ENCODE measurements at places on chromosomes 6 and 20. TPM values are rescaled to one million over a fixed set of nuclear protein-coding genes. Genes with fewer than 3 reads are reported as not detected.

- H3K4me3 ChIP-seq = no peak overlapping the region
- DNase-seq = no peak
- H3K36me3 ChIP-seq = peaks cover 9% of the 10 kb centered on the region
- no peak overlapping the region for H3K27ac ChIP-seq
These were observed 76.3 kb downstream of the HFE start for GRCh38 chr6:26163427-26164119.

DNA sequence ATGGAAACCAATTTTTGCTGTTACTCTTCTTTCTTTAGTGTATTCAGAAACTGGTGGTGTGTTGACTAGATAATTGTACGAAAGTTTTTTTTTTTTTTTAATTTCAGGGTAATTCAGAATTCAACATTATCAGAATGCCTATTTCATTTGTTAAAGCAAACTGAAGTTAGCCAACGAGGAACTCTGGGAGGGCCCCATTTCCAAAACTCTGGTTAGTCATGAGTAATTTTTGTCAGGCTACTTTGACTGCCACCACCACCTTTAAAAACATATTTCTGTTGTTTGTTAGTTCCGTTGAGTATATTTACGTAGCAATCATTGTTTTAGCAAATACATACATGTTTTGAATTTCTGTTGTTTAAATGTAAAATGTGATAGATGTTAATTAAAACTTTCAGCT, 763 bp downstream of the ZKSCAN8 start:
- no peak for DNase-seq
- H3K27ac ChIP-seq = peak overlapping the region; percentile 76
- no peaks in the 10 kb centered on the region for H3K36me3 ChIP-seq
- no peaks in the 10 kb centered on the region for H3K27me3 ChIP-seq

DNA sequence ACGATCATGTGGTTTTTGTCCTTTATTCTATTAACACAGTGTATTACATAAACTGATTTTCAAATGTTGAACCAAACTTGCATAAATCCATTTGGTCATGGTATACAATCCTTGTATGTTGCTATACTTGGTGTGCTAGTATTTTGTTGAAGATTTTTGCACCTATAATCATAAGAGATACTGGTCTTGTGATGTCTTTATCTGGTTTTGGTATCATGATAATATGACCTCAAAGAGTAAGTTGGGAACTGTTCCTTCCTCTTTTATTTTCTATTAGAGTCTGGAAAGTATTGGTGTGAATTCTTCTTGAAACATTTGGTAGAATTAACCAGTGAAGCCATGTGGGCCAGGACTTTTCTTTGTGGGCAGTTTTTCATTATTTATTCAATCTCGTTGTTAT, 65.3 kb downstream of the TRPC4AP start:
- peaks cover 92% of the 10 kb centered on the region for H3K36me3 ChIP-seq
- DNase-seq = no peak
- H3K27me3 ChIP-seq = no peaks in the 10 kb centered on the region
- no peak overlapping the region for H3K4me3 ChIP-seq
- no peak overlapping the region for H3K27ac ChIP-seq

GRCh38 chr6:102126488-102126887, 733.0 kb downstream of the GRIK2 start:
- DNase-seq = no peak
- H3K4me1 ChIP-seq = no peaks in the 10 kb centered on the region
- no peak overlapping the region for H3K27ac ChIP-seq
- H3K4me3 ChIP-seq = no peak overlapping the region
- no peaks in the 10 kb centered on the region for H3K27me3 ChIP-seq

DNA sequence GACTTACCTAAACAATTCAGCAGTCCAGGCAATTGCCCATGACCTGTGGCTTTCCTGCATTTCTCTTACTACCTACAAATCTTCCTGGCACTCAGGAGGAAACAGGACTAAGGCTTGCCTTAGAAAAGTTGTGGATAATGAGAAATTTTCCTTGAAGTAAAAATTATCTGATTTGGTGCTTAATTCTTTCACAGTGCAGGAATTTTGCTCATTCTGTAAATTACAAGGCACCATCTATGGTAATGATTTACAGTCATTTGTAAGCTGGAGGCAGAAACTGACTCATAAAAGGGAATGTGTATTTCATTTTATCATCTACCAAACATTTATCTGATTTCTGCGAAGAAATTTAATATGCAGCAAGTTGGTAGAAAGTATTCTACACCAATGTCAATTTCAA, 211.5 kb upstream of the FKBP1C start:
- H3K27me3 ChIP-seq = no peaks in the 10 kb centered on the region
- H3K4me3 ChIP-seq = no peak overlapping the region
- H3K4me1 ChIP-seq = no peaks in the 10 kb centered on the region
- no peak overlapping the region for H3K27ac ChIP-seq

DNA sequence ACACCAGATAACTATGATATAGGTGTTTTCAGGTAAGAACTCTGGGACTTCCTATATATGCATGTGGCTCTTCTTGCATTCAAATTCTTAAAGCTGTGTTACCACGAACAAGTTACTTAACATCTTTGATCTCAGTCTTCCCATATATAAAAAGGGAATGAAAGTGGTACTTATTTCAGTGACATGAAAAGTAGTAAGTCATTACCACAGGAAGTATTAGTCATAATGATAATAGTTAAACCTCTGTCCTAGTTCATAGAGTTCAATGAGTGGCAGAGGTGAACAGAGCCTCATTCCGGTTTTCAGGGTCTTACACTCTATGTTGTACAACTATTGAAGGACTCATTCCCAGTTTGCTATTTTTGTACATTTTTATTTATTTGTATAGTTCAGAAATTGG, 237.0 kb downstream of the NKAIN2 start:
- H3K4me3 ChIP-seq = no peak overlapping the region
- no peak overlapping the region for H3K27ac ChIP-seq
- H3K4me1 ChIP-seq = no peaks in the 10 kb centered on the region
- DNase-seq = no peak
- no peaks in the 10 kb centered on the region for H3K36me3 ChIP-seq
- H3K27me3 ChIP-seq = no peaks in the 10 kb centered on the region

DNA sequence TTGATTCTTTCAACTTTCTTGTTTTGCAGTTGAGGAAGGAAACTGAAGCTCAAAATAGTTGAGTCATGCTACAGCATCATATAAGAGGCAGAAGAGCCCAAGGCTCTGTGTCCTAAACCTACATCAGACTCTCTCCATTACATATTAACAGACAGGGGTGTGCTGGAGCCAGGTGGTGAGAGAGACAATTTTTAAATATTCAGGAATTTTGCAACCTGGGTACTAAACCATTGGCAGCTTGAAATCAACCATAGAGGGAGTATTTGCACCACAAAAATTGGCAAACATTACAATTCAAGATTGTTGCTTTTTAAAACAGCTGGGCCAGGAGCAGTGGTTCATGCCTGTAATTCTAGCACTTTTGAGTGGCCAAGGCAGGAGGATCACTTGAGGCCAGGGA, 65.8 kb upstream of the SOX4 start:
- H3K27ac ChIP-seq = no peak overlapping the region
- no peak for DNase-seq
- H3K4me1 ChIP-seq = no peaks in the 10 kb centered on the region
- no peak overlapping the region for H3K4me3 ChIP-seq
- H3K27me3 ChIP-seq = no peaks in the 10 kb centered on the region

GRCh38 chr6:15356179-15356578, 110.3 kb downstream of the JARID2 start:
- H3K27me3 ChIP-seq = no peaks in the 10 kb centered on the region
- peaks cover 16% of the 10 kb centered on the region for H3K4me1 ChIP-seq
- H3K4me3 ChIP-seq = no peak overlapping the region
- no peak overlapping the region for H3K27ac ChIP-seq
- H3K36me3 ChIP-seq = no peaks in the 10 kb centered on the region
- no peak for DNase-seq

- no peak overlapping the region for H3K27ac ChIP-seq
- H3K4me1 ChIP-seq = no peaks in the 10 kb centered on the region
- no peak for DNase-seq
- no peaks in the 10 kb centered on the region for H3K27me3 ChIP-seq
- H3K36me3 ChIP-seq = no peaks in the 10 kb centered on the region
These were observed 1.6 kb upstream of the TRIB3 start for GRCh38 chr20:378961-379336.

- H3K36me3 ChIP-seq = no peaks in the 10 kb centered on the region
- no peak overlapping the region for H3K27ac ChIP-seq
- DNase-seq = no peak
- H3K27me3 ChIP-seq = no peaks in the 10 kb centered on the region
- peaks cover 6% of the 10 kb centered on the region for H3K4me1 ChIP-seq
These were observed 27.0 kb upstream of the MARCKS start for GRCh38 chr6:113830140-113830539.

GRCh38 chr6:132648356-132648755, 10.6 kb downstream of the TAAR1 start:
- H3K27ac ChIP-seq = no peak overlapping the region
- H3K36me3 ChIP-seq = no peaks in the 10 kb centered on the region
- H3K27me3 ChIP-seq = no peaks in the 10 kb centered on the region
- H3K4me1 ChIP-seq = no peaks in the 10 kb centered on the region
- DNase-seq = no peak

GRCh38 chr6:170045981-170046667, 244.8 kb downstream of the DLL1 start:
- peaks cover 35% of the 10 kb centered on the region for H3K4me1 ChIP-seq
- H3K27ac ChIP-seq = peak overlapping the region; percentile 42
- no peak for DNase-seq
- H3K4me3 ChIP-seq = no peak overlapping the region

DNA sequence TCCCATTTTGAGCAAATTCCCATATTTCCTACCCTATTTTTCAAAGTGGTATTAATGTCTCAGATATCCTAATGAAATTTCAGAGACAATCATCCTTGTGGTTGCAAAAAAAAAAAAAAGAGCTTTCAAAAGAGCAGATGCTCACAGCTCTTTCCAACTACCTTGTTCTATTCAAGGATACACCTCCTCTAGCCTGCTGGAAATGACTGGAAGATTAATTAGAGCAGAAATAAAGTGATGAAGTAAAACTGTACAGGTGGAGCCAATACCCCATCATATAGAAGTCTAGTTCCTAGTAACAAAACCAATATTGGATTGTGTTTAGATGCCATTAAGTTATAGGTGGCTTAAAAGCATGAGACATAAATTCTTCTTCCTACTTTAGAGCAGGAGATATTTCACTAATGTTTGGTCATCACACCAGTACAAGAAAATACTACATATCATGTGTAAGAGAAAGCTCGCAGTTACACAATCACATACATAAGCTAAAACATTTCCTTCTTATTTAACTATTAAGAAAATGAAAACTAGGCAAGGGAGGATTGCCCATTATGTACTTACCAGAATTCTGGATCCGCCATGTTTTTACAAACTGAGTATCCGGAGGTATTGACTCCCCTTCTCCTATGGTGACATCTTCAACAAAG, 42.4 kb downstream of the ILRUN start:
- H3K4me1 ChIP-seq = peaks cover 30% of the 10 kb centered on the region
- no peaks in the 10 kb centered on the region for H3K27me3 ChIP-seq
- H3K27ac ChIP-seq = no peak overlapping the region
- no peak overlapping the region for H3K4me3 ChIP-seq
- no peak for DNase-seq

Gene COL11A2
- total RNA-seq = 1.5 TPM

Gene OGFRL1
- total RNA-seq = 7.7 TPM

Gene ARFGEF3
- 2.5 TPM for total RNA-seq

Gene GSTA3
- not detected for total RNA-seq

Gene CD93
- 52.3 TPM for total RNA-seq

Gene NKX2-2
- not detected for total RNA-seq

Gene CUTA
- total RNA-seq = 99.3 TPM

Gene ARFGAP1
- 51.6 TPM for total RNA-seq
